ENCODE measurements at places on chromosomes 1 and 21. TPM values are rescaled to one million over a fixed set of nuclear protein-coding genes. Genes with fewer than 3 reads are reported as not detected.

Gene CATSPER4
- total RNA-seq = not detected

Gene TCHH
- 0.08 TPM for total RNA-seq

Gene RAB4A
- total RNA-seq = 58.5 TPM

Gene CR1
- total RNA-seq = 0.96 TPM

Gene MYOM3
- 0.88 TPM for total RNA-seq

Gene NOC2L
- 68.1 TPM for total RNA-seq

Gene AIM2
- 0.52 TPM for total RNA-seq

Gene S100A10
- total RNA-seq = 1,355 TPM

Gene NEGR1
- 0.16 TPM for total RNA-seq

Gene INSRR
- total RNA-seq = not detected

Gene S100A9
- 34,355 TPM for total RNA-seq

Gene CELF3
- total RNA-seq = not detected

Gene PCP4
- total RNA-seq = 1.3 TPM

Gene FOXD3
- total RNA-seq = not detected

Gene DIO1
- not detected for total RNA-seq

Gene SCAMP3
- total RNA-seq = 43.3 TPM

Gene DYNLT4
- total RNA-seq = not detected

Gene ACTL8
- 0.20 TPM for total RNA-seq

Gene LRRC42
- 20.0 TPM for total RNA-seq

Gene BRWD1
- 20.5 TPM for total RNA-seq

Gene KIF26B
- total RNA-seq = 0.56 TPM

Gene PTGS2
- total RNA-seq = 0.80 TPM

Gene ELAPOR1
- 1.9 TPM for total RNA-seq

Gene C1orf53
- total RNA-seq = 2.6 TPM

Gene BLACAT1
- total RNA-seq = 2.1 TPM

Gene SLAMF7
- total RNA-seq = 6.3 TPM

Gene TNNT2
- total RNA-seq = 3.9 TPM

Gene SLC50A1
- 42.9 TPM for total RNA-seq

Gene NR1I3
- total RNA-seq = not detected

Gene SLC30A10
- total RNA-seq = 0.12 TPM

Gene STUM
- 0.24 TPM for total RNA-seq

Gene LCE3E
- total RNA-seq = 4.3 TPM

Gene ELAVL4
- total RNA-seq = not detected

Gene TRIM67
- total RNA-seq = not detected

Gene STIL
- total RNA-seq = 8.2 TPM

Gene PGLYRP3
- 31.3 TPM for total RNA-seq

Gene APCS
- total RNA-seq = not detected

Gene BRDT
- not detected for total RNA-seq

Gene RPTN
- 0.08 TPM for total RNA-seq

Gene FNDC5
- total RNA-seq = not detected

Gene NBPF6
- not detected for total RNA-seq

Gene CELA2A
- 0.36 TPM for total RNA-seq

Gene SPRR5
- total RNA-seq = 3.5 TPM

Gene ATAD3A
- total RNA-seq = 23.2 TPM

Gene YBX1
- total RNA-seq = 404 TPM

Gene AADACL3
- total RNA-seq = not detected

Gene GJA4
- total RNA-seq = 2.0 TPM

Gene CRYAA
- not detected for total RNA-seq

Gene AIDA
- total RNA-seq = 29.2 TPM

Gene AMY2B
- total RNA-seq = 2.9 TPM

Gene HES5
- 1.3 TPM for total RNA-seq

Gene PDC
- total RNA-seq = not detected

Gene ATP13A2
- total RNA-seq = 21.5 TPM
